ENCODE measurements at places on chromosomes 4 and X.

GRCh38 chr4:185411849-185412248 is 13.9 kb downstream of the UFSP2 start:
- no peak for DNase-seq

- no peak for DNase-seq
Measured at GRCh38 chr4:17173300-17173699, 274.9 kb upstream of the LDB2 start.

- DNase-seq, result no peak
Measured at GRCh38 chrX:109697855-109698254, 35.2 kb downstream of the ACSL4 start.

GRCh38 chr4:5126857-5127256 is 75.6 kb downstream of the STK32B start:
- DNase-seq, result no peak

GRCh38 chrX:122913134-122913533 is 270.9 kb upstream of the GRIA3 start:
- DNase-seq, result no peak

- no peak for DNase-seq
Measured at GRCh38 chr4:110091434-110092140, 106.8 kb downstream of the ELOVL6 start.

DNA sequence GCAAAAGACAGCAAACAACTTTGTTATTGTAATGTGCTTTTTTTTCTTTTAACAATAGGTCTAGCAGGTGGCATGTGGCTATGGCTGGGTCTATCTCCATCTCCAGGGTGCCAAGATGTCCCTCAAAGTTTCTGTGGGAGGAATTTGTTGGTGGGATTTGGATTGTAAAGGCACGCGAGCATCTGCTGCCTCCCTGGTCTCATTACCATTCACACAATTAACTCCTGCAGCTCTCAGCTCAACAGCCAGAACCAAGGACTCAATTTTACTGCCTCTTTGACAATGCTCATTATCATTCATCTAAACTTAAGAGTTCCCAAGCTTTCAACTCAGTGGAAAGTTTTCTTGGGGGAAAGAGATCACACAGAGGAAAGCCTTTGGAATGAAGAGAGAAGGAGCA is 10.9 kb upstream of the PCDH18 start:
- DNase-seq, result no peak

DNA sequence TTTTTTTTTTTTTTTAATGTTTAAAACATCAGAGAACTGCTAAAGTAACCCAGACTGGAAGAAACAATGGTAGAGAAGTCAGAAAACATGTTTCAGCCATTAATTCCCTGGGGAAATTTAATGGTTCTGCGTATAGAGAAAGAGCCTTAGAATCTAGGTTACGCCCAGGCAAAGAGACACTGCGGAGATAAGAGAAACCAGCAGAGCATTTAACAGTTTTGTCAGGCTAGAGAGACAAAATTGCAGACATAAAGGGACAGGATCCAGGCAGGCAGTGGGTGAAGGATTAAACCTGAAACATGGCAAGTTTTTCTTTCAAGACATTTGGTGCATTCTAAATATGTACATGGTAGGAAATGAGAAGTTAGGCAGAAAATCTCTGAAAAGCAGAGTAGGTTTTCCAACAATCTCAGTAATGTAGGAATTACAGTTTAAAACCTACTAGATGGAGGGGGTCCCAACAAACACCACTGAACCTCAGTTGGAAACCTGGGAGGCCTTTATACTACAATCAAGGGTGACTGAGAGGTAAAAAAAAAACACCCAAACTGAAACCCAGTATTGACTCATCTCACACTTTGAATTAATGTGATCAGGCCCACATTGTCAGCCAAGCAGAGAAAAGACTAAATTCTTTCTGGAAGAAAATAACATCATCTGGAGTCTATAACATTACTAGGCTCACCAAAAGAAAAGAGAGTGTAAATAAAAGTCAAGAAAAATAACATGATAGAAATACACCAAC is 254.2 kb upstream of the NWD2 start:
- no peak for DNase-seq

GRCh38 chr4:7694324-7694723 is 245.3 kb downstream of the AFAP1 start:
- DNase-seq, result no peak

DNA sequence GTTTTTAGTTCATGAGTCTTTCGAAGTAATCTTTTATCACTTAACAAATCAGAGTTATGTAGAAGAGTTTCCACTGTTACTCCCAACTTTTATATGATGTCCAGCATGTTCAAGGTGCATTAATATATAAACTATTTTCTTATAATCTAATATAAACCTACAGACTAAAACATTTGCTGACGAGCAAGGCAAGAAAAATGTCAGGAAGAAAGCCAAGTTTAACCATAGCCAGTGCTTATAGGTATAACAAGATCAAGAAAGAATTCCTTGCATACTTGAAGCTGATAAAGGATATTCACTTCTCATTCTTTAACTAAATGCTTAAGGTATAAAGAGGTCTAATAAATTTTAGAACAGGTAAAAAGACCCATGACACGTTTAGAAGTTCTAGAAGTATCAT is 167.7 kb downstream of the NPNT start:
- DNase-seq, result no peak

DNA sequence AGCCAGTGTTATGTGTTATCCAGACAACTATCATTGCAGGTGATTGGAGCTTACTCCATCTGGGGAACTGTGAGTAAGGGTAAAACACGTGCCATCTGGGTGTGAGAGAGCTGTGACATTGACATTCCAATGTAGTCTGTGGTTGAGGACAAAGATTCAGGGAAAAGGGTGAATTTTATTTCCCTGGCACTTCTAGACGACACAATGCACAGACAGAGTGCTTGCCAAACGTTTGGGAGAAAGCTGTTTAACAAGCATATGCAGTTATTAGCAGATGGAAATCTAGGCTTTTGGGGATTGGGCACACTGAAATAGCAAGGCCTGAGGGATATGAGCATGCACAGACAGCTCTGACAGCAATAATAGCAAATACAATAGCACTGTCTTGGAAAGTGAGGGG is 21.3 kb upstream of the CTSO start:
- no peak for DNase-seq

- no peak for DNase-seq
Measured at GRCh38 chrX:18702362-18703195, 4.9 kb upstream of the PPEF1 start.

GRCh38 chr4:79266136-79266535 is 59.7 kb downstream of the NAA11 start:
- no peak for DNase-seq

- DNase-seq, result no peak
Measured at GRCh38 chrX:30589146-30589888, 11.8 kb upstream of the TASL start.
